ENCODE measurements at places on chromosomes 5 and 9.

DNA sequence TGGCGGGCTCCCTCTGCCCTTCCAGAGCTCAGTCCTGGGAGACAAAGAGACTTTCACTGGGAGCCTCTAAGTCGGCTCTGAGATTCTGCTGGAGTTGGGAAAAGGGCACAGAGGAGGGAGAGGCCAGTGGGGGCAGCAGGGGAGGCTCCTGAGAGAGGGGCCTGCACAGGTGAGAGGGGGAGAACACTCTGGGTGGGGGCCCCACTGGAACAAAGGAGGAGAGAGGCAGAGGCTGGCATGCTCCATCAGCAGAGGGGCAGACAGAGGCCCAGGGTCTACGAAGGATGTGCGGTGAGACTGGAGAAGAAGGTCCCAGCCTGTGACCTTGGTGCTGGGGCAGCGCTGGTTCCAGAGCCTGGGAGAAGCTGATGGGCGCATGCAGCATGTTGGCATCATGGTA, 8.9 kb downstream of the TCF7 start:
- no peak for DNase-seq

GRCh38 chr5:91373006-91373405, 10.1 kb downstream of the ARRDC3 start:
- DNase-seq: no peak

DNA sequence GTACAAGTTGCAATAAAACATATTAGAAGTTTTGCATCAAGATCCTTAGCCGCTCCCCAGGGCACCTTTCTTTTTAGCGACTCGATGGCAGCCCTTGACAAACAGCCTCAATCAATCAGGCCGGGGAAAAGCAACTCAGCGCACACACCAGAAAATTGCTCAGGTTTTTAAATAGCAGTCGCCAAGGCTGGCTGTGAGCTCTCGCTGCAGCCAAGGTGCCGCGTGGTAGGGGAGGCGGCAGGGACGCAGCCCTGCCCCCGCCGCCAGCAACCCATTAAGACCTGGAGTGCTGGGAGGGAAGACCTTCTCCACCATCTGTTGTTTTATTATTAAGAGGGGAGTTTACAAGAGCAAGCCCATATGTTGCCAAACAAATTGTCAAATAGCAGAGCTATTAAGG, 22.6 kb downstream of the ASS1 start:
- DNase-seq: no peak

- no peak for DNase-seq
Observed at GRCh38 chr5:99866740-99867139, 668.4 kb upstream of the FAM174A start.

DNA sequence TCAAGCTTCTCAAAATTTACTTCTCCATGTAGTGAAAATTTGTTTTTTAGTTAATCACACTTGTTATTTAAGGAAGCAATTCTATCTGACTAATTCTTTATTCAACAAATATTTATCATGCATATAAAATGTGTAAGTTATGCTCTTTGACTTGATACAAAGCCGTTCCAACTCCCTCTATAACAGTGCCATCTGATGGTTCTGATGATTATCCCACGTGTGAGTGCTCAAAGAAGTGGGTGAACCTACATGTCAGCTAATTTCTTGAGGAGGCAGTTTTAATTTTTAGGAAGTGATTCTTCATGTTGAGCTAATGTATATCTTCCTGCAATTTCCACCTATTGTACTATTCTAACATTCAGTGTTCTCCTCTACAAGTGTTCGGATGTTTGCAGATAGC, 88.8 kb upstream of the BRINP1 start:
- DNase-seq: no peak

GRCh38 chr5:126948011-126948355, 82.4 kb downstream of the MARCHF3 start:
- no peak for DNase-seq

DNA sequence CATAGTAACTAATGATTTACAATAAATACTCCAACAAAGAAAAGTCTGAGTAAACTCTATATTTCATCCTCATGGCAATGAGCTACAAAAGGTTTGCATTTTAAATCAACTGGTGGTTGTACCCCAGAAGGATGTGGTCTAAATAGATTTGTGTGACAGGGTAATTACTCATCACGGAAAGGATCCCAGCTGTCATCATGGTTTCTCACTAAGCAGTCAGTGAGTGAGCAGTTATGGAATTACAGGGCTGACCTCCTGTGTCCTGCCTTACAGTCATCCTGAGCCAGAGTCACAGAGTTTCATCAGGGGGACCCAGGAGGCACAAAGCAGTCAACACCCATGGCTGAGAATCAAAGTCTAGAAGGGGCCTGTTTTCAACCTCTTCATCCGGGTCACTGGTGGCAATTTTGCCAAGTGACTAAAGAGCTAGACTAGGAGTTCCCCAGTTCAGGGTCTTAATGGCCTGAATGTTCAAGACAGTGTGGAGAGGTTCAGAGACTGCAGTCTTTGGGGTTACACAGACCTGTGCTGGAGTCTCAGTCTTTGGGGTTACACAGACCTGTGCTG, 210.7 kb upstream of the SLC24A2 start:
- DNase-seq: no peak

DNA sequence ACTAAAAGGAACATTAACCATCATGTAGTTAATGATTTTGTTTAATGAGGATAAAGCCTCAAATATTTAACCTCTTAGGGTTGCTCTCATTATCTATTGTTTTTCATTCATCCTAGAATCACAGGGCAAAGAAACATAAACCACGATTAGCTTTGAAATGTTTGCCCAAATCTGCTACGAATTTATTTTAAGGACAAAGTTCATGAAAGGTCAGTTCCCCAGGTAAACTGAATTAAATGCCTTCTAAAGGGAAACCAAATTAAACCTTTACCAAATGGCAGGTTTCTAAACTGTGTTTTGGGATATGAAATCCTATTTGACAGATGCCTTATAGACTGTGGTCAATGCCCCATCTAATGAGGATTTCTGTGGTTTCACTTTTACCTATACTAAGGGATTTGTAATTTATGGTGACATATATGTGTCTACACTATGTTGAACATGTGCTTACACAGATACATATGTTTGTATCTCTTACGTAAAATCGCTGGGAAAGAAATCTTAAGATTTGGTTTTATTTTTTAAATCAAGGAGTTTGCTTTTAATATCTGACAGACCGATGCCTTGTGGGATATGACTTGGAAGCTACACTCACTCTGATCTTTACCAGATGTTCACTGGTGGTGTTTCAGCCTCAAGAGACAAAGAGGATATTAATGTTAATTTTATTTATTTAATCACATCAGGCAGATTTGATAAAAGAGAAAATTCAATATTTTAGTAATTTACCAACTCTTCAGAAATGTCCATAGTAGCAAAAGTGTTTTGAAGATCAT, 188.4 kb downstream of the GLIS3 start:
- no peak for DNase-seq

- DNase-seq: no peak
Observed at GRCh38 chr5:39714036-39714698, 289.4 kb upstream of the DAB2 start.

- no peak for DNase-seq
Observed at GRCh38 chr5:56676091-56676768, 139.1 kb upstream of the MAP3K1 start.

DNA sequence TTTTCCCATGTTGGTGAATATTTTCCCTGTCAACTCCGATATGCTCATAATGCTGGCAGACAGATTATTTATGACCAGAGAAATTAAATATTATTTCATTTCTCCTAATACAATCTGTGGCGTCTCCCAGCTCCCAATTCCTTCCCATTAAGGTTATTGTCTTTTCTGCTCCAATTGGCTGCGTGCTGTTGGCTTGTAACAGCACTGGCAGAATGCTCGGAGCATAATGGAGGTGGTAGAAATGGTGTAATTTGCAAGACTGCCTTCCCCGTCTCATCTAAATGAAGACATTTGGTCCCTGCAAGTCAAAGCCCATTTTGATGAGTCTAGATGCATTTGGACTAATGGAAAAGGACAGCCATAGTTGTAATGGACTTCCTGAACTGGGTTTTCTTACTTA, 601.7 kb downstream of the BRINP1 start:
- no peak for DNase-seq

- no peak for DNase-seq
Observed at GRCh38 chr9:109986521-109986991, 206.6 kb downstream of the PALM2AKAP2 start.
